Esophagus squamous epithelium (tissue), 5 donors: ENCODE measurements at places on chromosomes 7 and 10.

DNA sequence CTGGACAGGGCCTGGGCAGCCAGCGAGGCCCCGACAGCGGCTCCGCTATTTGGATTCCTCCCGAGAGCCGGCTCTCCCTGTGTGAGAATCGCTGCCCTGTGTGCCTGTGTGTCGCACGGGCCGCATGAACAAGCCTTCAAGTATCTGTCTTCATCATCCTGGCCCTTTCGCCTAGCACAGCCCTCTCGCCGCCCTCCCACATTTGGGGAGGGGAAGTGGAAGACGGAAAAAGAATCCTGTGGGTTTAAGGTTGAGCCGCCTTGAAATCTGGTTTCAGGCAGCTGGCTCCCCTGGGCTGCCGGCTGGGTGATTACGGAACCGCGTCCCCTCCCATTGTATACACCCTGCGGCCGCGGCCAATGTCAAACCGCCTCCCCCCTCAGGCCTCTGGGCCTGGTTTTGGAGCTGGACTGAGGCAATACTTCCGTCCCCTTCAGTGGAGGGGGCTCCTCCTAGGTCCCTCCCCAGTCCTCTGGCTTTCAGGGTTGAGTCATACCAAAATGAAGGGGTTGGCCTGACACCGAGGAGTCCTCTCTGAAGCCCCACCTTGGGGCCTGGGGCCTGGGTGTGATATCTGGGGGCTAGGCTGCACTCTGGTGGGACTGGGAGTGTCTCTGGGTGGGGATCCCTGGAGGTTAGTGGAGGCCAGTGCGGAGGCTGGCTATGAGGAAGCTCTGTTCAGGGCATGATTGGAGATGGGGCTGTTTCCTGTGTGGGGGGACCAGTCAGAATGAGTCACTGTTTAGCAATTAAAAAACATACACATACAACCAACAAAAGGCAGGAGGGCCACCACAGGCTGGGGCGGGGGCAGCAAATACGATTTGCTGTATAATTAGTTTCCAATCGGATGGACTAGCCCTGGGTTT, 1.7 kb downstream of the TRIM8 start:
- DNase-seq = peak; percentile 76

DNA sequence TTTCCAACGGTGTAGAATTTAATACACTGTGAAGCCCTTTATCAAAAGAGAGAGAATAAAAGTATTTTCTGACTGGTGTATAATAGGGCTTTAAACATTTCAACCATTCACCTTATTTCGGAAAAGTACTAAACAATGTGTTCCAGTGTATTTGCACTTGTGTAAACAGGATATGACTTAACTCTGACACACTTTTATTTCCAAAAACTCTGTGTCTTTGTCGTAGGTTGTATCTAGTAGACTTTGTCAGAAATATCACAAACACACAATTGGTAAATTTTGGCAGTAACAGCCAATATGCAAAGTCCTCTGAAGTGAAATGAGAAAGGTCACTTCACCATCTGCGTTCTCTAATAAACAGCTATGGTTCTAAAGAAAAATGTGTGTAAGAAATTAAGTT, 10.3 kb upstream of the TSPAN13 start:
- DNase-seq = no peak

GRCh38 chr7:30424506-30424905, 54.1 kb downstream of the NOD1 start:
- no peak for DNase-seq

- DNase-seq = no peak
Measured at GRCh38 chr10:107614939-107615685, 450.6 kb upstream of the SORCS1 start.

DNA sequence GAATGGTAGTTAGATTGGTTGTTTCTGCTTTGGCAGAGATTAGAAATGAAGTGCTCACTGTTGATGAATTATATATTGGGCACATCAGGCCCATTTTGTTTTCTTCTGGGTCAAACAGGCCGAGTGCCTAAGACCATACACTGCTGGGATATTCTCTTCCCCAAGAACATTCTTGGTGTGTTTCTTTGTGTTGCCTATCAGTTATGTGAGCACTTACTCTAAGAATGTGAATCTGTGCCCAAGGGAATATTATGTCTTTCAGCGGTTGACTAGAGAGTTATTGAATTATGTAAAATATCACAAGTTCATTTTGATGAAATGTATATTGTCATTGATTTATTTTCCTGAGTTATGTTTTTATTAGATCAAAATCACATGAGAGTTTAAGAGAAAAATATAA, 255.5 kb upstream of the SMIM30 start:
- DNase-seq = no peak
